Peyer's patch (tissue), 4 donors: ENCODE measurements at places on chromosomes 11 and 22.

- no peak for DNase-seq
These were observed 149.6 kb downstream of the ENTHD1 start for GRCh38 chr22:39743935-39744334.

- no peak for DNase-seq
These were observed 50.4 kb downstream of the ST3GAL4 start for GRCh38 chr11:126405906-126406305.

DNA sequence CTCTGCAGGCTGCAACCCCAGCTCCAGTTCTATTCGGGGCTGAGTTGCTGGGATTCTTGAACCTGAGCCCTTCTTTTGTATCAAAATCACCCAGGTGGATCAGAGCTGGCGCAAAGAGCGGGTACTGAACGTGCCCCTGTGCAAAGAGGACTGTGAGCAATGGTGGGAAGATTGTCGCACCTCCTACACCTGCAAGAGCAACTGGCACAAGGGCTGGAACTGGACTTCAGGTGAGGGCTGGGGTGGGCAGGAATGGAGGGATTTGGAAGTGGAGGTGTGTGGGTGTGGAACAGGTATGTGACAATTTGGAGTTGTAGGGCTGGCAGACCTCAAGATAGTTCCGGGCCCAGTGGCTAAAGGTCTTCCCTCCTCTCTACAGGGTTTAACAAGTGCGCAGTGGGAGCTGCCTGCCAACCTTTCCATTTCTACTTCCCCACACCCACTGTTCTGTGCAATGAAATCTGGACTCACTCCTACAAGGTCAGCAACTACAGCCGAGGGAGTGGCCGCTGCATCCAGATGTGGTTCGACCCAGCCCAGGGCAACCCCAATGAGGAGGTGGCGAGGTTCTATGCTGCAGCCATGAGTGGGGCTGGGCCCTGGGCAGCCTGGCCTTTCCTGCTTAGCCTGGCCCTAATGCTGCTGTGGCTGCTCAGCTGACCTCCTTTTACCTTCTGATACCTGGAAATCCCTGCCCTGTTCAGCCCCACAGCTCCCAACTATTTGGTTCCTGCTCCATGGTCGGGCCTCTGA, 3.8 kb downstream of the FOLR1 start:
- DNase-seq, result peak; percentile 27

DNA sequence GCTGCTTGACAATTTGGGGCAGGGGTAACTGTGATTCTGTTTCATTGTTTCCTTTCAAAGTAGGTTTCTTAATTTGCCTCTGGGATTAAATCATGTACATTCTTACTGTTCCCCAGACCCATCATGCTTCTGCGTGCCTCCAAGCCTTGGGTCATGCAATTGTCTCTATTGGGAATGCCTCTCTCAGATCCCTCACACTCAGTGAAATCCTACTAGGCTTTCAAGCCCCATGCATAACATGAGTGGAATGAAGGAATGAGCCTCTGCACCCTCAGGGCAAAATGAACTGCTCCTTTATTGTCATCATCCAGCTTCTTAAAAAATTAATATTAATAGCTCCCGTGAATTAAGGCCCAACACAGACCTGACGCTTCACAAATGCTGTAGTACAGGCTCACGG, 381.7 kb downstream of the TENM4 start:
- DNase-seq, result no peak

DNA sequence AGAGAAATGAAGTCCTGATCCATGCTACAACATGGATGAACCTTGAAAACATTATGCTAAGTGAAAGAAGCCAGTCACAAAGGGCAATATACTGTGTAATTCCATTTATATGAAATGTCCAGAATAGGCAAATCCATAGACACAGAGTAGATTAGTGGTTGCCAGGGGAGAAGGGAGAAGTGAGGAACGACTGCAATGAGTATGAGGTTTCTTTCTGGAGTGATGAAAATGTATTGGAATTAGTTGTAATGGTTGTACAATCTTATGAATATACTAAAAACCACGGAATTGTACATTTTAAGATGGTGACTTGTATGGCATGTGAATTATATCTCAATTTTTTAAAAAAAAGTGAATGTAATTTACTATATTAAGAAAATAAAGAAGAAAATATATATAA, 83.1 kb upstream of the GDPD4 start:
- DNase-seq, result no peak

GRCh38 chr11:122394313-122394712, 261.2 kb upstream of the UBASH3B start:
- DNase-seq, result no peak

- DNase-seq, result no peak
These were observed 4.2 kb upstream of the PIM3 start for GRCh38 chr22:49956418-49956770.

GRCh38 chr22:50153056-50153755, 17.3 kb upstream of the PANX2 start:
- DNase-seq, result peak; percentile 31

DNA sequence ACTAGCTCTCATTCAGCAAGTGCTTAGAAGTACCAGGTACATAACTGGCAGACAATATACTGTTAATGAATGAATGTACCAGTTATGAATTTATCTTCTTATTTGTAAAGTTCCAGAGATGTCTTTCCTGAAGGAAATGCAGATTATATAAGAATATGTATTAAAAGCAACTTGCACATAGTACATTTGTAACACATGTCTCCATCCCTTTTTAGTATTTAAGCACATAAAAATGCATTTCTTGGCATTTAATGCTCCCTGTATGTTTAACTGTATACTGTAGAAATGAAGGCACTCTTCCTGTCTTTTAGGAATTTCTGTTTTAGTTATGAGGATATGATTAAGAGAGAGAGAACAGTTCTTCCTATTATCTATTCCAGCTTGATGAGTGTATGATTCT, 241.3 kb downstream of the NELL1 start:
- DNase-seq, result no peak

GRCh38 chr22:44243761-44244160, 63.0 kb downstream of the PARVG start:
- DNase-seq, result no peak

GRCh38 chr22:34702279-34702678, 363.7 kb upstream of the ISX start:
- DNase-seq, result no peak

DNA sequence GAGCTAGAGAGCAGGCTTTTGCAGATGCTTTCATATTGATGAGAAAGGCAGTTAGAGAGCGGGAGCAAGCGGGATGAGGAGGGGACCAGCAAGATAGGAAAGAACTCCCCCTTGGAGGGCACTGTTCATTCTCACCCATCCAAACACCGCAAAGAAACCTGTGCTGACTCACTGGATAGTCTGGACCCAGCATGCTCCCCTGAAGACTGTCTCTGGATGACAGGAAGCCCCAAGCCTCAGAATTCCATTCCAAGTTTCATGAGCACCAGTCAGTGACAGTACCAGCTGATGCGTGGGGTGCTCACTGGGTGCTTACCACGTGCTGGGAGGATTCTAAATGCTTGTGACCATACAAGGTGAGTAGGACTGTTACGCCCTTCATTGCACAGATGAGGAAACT, 34.2 kb downstream of the MICAL3 start:
- DNase-seq, result no peak

DNA sequence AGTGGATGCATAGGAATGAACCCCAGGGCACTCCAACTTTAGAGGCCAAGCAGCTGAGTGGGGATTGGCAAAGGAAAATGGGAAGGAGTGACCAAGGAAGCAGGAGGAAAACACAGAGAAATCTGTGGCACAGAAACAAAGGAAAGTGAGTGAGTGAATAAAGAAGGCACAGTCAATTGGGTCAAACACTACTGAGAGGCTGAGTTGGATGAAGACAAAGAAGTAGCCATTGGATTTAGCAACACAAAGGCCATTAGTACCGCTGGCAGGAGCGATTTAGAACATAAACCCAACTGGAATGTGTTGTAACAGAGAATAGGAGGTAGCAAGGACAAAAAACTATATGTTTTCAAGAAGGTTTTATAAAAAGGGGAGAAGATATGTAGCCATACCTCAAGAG, 6.6 kb upstream of the NXPE1 start:
- DNase-seq, result no peak

DNA sequence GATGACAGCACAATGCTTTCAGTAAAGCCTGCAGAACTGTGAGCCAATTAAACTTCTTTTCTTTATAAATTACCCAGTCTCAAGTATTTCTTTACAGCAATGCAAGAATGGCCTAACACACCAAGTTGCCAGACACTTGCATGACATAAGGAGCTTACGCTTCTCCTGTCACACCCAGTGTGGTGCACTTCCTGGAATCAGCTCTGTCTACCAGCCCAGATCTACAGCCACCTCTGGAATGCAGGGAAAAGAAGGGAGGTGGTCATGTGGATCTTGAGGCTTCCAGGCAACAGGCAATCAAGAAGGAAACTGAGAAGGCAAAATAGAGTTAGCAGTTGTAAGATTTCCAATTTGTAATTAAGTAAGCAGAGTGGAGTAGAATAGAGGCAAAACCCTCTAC, 37.4 kb upstream of the SESN3 start:
- DNase-seq, result no peak

DNA sequence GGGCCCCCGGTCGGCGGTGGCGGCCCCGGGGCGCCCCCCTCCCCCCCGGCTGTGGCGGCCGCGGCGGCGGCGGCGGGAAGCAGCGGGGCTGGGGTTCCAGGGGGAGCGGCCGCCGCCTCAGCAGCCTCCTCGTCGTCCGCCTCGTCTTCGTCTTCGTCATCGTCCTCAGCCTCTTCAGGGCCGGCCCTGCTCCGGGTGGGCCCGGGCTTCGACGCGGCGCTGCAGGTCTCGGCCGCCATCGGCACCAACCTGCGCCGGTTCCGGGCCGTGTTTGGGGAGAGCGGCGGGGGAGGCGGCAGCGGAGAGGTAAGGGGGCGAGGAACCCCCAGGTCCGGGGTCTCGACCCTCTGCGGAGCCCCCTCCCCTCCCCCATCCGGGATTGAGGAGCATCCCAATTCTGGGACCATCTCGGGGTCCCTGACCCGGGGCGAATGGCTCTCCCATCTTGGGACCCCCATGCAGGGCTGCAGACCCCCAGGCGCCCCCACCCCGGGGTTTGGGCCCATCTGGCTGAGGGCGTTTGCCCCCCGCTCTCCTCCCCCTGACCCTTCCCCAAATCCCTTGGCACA, 431 bp downstream of the KMT2A start:
- peak; percentile 24 for DNase-seq

GRCh38 chr11:30855383-30856006, 269.3 kb upstream of the MPPED2 start:
- DNase-seq, result no peak

GRCh38 chr11:62370743-62371440, 33.6 kb downstream of the ASRGL1 start:
- DNase-seq, result peak; percentile 74

GRCh38 chr22:17536269-17536668, 27.0 kb upstream of the SLC25A18 start:
- DNase-seq, result no peak

DNA sequence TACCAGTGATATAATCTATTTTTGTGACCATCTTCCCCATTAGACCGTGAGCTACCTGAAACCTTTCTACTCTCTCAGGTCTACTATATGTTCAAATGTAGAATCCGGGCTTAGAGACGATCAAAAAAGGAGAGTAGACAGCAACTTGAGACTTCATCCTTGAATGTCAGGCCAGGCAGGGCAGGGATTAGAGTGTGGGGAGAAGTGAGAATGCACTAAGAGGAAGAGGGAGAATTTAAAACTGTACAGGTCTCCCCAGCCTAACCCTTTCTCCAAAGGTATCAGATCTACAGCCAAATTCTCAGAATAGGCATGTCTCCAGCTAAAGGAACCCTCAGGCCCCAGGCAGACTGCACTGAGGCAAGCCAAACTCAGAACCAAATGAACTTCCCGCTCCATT, 935 bp downstream of the LAMTOR1 start:
- DNase-seq, result no peak

DNA sequence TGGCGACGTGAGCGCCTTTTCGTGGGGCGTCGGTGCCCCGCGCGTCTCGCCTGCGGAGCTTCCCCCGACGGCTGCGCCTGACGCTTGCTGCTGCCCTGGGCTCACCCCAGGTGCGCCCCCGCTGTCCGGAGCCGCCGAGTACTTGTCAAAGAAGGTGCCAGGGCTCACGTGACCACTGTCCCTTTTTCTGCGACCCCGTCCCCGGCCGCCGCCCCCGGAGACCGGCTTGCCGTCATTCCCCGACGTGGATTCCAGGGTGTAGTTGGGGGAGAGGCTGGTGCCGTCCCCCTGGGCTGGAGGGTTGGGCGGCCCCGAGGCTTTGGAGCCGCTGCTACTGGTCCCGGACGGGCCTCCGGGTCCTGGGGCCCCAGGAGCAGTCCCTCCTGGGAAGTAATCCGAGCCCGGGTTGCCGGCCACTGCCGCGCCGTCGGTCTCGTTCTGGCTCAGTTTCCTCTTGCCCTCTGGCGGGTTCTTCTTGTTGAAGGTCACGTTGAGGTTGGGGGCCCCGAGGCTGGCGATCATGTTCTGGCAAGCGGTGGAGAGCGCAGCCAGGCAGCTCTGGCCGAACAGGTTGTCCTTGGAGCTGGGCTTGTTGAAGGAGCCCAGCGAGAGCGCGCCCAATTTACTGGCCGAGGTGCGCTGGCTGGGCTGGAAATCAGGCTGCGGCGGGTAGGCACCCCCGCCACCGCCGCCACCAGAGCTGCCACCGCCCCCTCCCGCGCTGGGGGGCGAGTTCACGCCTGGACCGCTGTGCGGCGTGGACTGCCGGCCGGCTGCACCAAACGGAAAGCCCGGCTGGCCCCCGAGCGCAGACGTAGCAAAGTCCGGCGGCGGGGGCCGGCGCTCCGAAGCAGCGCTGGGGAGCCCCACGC, 3.8 kb downstream of the MN1 start:
- no peak for DNase-seq
